AG09309 (cell line): ENCODE measurements at places on chromosomes 7 and 10.

GRCh38 chr7:7688310-7688709 lies 30.1 kb downstream of the RPA3 start:
- DNase-seq, result no peak

- peak; percentile 18 for DNase-seq
Measured at GRCh38 chr10:36538953-36539586, 586.3 kb upstream of the ANKRD30A start.

DNA sequence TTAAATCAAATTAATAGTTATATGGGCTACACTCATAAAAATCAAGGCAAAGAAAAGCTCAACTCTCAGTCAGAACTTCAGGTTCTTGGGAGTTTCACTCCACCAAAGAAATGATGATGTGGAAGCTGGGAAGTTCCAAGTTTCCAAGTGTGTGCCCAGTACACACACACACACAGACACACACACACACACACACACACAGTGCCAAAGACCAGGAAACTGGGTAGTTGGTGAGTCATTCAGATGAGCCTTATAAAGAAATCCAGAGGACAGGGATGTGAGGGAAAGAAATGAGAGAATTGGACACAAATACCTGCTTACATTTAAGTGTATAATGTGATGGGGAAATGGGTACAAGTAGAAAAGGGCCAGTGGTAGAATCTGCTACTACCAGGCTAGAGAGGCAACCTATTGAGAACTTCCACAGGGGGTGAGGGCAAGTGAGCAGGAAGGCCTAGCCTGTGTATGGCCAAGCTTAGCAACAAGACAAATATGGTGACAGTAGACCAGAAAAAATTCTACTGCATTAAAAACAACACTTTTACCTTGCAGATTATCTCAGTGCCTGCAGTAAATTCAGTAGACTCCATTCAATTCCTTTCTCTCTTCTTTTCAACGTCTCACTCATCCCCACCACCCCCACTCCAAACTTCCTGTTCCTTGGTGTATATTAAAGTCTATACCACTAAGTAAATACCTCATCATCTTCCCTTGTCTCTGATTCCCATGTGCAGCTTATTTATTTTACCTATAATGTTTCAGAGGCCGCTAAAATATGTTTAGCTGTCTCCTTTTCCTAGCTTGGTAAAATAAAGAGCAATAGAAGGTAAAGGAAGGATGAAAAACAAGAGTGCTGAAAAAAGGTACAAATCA lies 95.0 kb downstream of the CABCOCO1 start:
- DNase-seq, result peak; percentile 78

GRCh38 chr7:142000244-142000643 lies 4.6 kb downstream of the MGAM start:
- DNase-seq, result no peak

DNA sequence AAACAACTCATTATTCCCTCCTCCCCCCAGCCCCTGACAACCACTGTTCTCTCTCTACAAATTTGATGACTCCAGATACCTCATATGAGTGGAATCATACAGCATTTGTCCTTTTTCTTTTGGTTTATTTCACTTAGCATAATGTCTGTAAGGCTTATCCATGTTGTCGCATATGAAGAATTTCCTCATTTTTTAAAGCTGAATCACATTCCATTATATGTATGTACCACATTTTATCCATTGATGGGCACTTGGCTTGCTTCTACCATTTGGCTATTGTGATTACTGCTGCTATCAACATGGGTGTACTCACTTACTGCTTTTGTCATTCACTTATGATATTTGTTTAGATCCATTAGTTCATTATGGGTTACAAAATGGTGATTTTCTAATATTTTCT lies 112.8 kb downstream of the BUB3 start:
- DNase-seq, result no peak

DNA sequence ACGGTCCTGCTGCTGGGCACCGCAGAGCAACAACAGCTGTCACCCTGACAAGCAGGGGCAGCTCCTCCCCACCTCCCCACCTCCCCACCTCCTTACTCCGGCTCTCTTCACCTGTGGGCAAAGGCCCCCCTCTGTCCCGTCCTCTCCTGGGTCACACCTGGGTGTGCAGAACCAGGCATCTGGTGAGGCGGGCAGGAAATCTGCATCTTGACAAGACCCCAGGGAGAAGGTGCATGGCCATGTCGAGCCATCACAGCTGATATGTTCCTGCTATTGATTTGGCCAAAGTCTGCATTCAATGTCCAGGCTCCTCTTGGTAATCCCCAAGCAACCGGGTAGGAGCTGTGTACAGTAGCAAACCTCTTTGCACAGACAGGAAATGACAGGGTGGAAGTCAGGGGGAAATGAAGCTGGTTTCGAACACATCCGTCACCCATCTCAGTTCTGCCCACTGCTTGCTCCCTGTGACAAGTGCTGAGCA lies 554.2 kb downstream of the DNAJB6 start:
- no peak for DNase-seq

DNA sequence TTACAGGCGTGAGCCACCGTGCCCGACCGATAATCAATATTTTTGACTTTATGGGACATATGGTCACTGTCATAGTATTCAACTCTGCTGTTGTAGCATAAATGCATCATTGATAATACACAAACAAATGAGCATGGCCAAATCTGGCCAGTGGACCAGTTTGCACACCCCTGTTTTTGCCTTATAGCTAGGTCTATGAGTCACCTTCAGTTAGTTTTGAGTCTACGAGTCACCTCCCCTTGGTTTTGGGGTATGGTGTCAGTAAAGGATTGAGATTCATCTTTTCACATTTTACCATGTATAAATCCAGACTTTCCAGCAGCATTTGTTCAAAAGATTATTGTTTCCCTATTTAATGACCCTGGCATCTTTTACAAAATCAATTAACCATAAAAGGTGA lies 362.5 kb upstream of the NRP1 start:
- DNase-seq, result no peak

GRCh38 chr7:37439653-37440026 lies 9.0 kb downstream of the ELMO1 start:
- DNase-seq, result no peak

DNA sequence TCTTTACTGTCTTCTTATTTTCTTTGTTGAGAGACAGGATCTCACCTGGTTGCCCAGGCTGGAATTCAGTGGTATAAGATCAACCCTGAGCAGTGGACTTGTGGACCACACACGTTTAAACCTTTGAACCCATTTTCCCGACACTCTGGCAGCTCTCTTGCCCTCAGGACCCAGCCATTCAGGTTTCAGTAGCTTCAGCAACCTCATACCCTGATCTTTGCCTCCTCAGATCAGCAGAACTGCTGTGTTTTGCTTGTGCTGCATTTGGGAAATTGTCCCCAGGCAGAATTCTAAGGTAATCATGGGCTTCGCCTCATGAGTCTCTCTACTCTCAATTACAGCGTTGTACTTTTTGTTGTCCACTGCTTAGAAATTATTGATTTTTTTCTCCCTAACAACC lies 317.6 kb upstream of the KIAA1217 start:
- DNase-seq, result no peak

DNA sequence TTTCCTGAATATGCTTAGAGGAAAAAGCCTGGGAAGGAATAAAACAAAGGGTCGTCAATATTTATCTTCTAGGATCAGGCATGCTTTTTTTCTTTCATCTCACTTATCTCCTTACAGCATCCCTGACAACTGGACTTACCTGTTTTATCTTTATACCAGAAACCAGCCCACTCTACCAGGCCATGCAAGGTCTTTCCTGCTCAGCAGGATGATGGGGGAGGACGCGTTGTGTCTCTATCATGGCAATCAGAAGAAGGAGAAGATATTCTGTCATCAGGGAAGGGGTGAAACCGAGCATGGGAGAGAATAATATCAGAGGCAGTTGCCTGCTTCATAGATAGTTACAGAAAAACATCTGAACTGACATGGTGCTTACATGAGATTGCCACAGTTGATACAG lies 445.6 kb downstream of the DPP6 start:
- DNase-seq, result no peak

- DNase-seq, result no peak
Measured at GRCh38 chr7:126818393-126819196, 434.1 kb downstream of the GRM8 start.

- no peak for DNase-seq
Measured at GRCh38 chr7:19333706-19334105, 188.5 kb upstream of the FERD3L start.

GRCh38 chr10:75764974-75765788 lies 333.8 kb downstream of the LRMDA start:
- no peak for DNase-seq

- no peak for DNase-seq
Measured at GRCh38 chr10:124688386-124688785, 55.8 kb downstream of the FAM53B start.

- DNase-seq, result no peak
Measured at GRCh38 chr10:102834143-102834542, 3.1 kb downstream of the CYP17A1 start.

GRCh38 chr7:82384779-82385178 lies 58.8 kb downstream of the CACNA2D1 start:
- no peak for DNase-seq

DNA sequence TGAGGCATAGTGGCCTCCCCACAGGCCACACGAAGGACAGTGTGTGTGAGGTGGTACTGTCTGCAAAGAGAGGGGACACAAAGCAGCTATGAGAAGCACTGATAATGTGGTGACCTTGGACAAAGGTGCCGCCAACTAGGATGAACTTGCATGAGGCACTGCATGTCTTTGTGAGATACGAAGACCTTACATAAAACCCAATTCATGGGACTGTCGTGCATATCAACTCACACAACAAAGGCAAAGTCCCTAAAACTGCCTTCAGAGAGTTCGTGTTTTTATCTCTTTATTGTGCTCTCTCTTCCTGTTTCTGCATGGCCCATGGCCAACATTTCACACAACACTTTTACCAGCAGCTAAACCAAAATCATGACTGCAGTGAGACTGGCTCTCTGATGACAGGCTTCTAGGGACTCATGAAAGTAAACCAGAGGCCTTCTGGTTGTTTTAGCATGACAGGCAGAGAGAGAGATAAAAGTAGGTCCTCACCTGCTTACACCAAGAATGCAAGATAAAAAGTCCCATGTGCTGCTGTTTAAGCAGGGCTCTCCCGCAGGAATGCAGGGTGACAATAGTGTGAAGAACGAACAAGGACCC lies 347.8 kb downstream of the ELMO1 start:
- no peak for DNase-seq

DNA sequence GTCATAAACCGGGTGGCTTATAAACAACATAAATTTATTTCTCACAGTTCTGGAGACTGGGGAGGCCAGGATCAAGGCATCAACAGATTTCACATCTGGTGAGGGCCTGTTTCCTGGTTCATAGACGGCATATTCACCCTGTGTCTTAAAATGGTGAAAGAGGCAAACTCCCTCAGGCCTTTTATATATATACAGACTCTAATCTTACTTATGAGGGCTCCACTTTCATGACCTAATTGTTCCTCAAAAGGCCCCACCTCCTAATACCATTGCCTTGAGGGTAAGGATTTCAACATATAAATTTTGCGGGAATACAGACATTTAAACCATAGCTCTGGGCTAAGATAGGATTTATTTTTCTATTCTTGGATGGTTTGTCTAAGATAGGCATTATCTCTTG lies 187.2 kb downstream of the PPP1R3A start:
- DNase-seq, result no peak

DNA sequence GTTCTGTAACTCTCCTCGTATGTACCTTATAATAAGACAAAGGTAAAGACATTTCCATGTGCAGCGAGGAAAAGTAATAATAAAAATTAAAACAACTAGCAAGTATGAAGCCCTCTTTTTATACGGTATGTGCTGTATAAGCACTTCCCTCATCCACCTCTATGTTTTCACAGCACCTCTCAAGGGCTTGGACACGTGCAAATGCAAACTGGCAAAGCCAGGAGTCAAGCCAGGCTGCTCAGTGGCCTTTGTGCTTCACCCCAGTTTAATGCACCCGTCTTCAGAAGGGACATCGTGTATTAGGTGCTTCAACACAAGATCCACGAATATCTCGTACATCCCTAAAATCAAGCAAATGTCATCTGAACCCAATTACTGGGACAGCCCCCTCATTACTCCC lies 1.3 kb upstream of the DGKI start:
- DNase-seq, result no peak

DNA sequence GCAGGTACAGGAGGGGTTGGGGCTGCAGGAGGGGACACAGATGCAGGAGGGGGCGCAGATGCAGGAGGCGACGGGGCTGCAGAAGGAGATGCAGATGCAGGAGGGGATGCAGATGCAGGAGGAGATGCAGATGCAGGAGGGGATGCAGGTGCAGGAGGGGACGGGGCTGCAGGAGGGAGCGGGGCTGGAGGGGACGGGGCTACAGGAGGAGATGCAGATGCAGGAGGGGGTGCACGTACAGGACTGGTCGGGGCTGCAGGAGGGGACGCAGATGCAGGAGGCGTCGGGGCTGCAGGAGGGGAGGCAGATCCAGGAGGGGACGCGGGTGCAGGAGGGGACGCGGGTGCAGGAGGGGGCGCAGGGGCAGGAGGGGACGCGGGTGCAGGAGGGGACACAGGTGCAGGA lies 66.5 kb downstream of the VWA2 start:
- DNase-seq, result no peak

DNA sequence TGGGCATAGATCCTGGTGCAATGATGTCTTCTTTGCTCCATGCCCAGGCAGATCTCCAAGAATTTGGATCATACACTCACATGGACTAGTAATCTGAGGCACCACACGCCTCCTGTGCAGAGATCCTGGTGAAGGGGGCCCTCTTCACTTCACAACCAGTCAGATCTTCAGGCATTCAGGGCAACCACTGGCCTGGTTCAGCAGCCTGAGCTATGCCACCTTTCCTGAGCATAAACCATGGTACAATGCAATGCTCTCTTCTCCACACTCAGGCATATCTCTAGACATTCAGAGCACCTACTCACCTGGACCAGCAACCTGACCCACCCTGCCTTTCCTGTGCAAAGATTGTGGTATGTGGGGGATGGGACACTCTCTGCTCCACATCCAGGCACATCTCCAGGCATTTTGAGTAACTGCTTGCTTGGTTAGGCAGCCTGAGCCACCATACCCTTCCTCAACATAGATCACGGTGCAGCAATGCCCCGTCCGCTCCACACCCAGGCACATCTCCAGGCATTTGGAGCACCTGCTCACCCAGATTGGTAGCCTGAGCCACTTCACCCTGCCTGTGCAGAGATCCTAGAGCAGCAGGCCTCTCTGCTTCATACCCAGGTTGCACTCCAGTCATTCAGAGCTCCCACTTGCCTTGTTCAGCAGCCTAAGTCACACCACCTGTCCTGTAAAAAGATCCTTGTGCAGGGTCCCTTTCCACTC lies 532.2 kb upstream of the STEAP1 start:
- no peak for DNase-seq

GRCh38 chr10:52146766-52147165 lies 167.3 kb upstream of the DKK1 start:
- peak; percentile 4 for DNase-seq
